G401 (cell line): ENCODE measurements at places on chromosomes 16 and 17. TPM values are rescaled to one million over a fixed set of nuclear protein-coding genes. Genes with fewer than 3 reads are reported as not detected.

GRCh38 chr17:32142857-32143526 lies 690 bp downstream of the RHOT1 start:
- peak; percentile 67 for DNase-seq

The ZNF624 gene
- total RNA-seq = 3.7 and 3.9 TPM in 2 replicates

The KRTAP4-9 gene
- not detected in 2 replicates for total RNA-seq

DNA sequence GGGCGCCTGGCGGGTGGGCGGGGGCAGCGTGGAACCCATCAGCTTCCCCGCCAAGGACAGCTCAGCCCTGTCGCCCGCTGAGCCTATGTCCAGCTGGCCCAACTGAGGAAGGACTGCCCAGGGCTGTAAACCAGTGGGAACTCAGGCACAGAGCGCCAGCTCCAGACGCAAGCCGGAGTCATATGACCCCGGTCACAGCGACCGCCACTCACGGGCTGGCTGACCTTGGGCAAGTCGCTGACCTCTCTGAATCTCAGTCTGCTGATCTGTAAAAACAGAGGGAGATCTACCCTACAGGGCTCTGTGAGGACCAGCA lies 170.0 kb downstream of the C16orf78 start:
- DNase-seq = peak; percentile 32

DNA sequence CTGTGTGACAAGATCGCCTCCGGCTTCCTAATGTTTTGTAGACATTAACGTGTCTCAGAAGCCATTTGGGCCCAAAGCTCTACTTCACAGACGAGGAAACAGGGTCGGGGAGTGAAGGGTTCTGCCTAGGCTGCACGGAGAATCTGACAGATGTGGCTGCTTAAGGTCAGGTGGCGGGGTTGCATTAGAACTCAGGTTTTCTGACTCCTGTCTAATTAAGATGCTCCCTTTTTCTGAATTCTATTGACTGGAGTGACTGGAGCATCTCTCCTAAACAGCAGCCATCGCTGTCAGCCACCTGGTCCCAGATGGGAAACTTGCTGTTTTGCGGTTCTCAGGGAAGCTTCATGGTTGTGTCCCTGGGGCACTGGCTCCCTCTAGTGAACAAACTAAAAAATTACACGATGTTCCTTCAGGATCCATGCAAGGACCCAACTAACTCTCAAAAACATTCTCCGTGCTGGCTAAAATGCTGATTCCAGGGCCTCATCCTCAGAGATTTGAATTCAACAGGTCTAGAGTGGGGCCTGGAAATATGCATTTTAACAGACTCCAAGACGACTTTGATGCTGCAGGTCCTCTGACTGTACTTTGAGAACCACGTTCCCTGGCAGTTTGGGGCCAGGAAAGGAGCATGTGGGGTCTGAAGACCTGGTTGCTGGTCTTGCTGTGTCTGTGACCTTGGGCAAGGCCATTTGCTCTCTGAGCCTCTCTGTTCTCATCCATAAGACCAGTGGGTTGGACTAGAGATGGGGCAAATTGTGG lies 117.4 kb downstream of the IRF8 start:
- peak; percentile 71 for DNase-seq
